ENCODE measurements at places on chromosomes 2 and 18.

GRCh38 chr2:150783896-150784295 lies 296.4 kb upstream of the RND3 start:
- DNase-seq, result no peak

DNA sequence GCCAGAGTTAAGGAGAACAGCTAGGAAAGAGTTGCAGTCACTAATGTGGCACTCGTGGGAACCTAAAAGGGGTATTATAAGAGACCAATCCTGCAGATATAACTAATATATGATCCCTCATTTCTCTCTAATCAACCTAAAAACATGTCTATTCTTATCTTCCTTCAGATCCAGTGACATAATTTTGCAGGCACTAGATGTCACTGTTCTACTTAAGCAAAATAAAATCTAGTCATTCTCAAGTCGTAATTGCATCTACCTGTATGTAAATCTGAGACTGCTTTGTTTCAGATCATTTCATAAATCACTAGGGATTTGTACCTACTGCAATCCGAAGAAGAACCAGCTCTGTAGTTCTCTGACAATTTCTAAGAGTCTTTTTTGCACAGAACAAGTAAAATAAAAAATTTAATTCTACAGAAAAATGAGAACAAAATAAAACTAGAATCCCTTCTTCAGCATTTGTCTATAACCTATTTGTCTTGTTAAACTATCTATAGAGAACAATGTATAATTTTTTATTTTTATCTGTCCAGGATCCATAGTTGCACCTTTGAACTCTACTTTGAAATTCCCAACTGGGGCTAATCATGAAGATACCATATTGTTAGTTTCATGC lies 56.5 kb upstream of the ERBB4 start:
- no peak for DNase-seq

GRCh38 chr2:23073056-23073455 lies 311.9 kb upstream of the KLHL29 start:
- no peak for DNase-seq

DNA sequence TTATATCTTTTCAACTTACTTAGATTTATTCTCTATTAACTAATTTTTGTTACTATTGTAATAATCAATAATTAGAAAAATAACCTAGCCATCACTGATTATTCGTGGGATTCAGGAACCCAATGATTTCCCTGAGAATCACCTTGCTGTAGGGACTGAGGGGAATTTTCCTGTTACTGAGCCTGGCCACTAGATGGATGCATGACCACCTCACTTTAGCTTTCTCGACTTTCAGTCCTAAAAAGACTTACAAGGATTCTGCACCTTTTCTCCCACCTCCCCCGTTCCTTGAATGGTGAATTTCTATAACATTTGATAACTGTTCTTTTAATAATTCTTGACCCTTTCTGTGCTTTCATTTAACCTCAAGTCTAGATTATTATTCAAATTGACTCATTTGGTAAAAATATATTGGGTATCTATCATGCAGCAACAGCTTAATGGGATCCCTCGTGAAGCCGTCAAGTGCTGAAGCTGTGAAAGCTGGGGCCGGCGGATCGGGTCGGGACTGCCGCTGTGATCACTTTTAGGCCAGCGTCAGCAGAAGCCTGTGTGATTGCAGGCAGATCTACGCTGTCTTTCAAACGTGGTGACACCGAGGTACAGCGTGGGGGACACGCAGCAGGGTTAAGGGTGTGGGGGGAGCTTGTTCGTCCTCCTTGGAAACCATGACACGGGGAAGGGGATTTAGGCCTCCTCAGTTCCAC lies 38.8 kb upstream of the TMEM18 start:
- DNase-seq, result no peak
